LoVo (cell line): ENCODE measurements at places on chromosomes 2 and 18.
A peak's percentile ranks its signal among the peaks of the same experiment; 100 is the strongest.

DNA sequence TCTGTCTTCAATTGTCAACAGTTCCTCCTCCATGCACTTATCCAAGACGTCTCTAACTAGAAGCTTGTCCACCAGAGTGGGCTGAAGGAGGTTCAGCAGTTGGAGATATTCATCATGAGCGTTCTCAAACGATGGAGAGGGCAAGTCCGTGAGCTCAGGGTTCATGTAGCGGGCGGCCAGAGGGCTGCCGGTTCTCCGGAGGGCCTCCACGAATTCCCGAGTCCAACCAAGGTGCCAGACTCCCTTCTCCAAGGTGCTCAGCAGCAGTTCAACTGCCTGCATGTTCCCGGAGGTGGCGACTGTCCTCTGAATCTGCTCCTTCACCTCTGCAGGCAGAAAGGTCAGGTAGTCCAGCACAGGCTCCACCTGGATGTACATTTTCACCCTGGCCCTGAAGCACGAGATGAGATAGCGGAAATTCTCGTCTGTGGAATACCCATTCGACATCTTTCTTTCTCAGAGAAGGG, 590 bp downstream of the IFIH1 start:
- DNase-seq: peak; percentile 43

GRCh38 chr18:58695772-58696171, 24.5 kb downstream of the MALT1 start:
- DNase-seq: no peak

GRCh38 chr2:157327200-157327599, 1.6 kb upstream of the ERMN start:
- DNase-seq: no peak

DNA sequence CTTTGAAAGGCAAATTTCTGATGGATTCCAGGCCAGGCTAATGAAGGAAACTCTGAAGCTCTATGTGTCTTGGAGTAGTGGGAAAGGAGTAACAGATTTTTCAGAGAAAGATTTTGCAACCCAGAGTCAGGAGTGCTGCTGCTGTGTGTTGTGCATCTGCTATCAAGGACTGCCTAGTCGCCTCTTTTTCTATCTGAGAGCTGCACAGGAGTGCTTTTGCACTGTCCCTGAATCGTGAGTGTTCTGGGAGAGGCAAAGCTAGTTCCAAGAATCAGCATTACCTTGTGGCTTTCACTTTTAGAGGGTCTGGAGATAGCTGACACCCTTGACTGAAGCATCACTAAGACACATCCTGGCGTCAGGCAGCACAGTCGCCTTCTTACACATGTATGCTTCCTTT, 336.4 kb downstream of the PARD3B start:
- no peak for DNase-seq

DNA sequence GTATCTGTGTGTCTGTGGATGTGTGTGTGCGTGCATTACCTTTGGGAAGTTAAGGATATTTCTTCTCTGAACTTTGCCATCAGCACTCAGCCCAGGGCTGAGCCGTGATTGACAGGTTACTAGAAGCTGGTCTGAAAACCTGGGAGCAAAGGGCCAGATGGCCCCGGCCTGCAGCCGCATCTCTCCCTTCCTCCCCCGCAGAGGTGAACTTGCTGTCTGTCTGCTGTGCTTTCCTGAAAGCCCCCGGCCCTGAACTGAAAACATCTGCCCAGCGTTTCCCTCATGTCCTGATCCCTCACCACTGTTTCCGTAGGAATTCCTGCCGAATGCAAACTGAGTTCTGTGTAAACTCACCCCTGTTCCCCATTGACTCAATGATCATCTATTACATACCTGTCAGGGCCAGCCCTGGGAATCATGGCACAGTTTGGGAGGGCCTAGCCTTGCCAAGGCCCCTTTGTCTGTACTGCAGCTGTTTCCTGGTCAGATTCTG, 45.8 kb downstream of the MYCN start:
- no peak for DNase-seq

GRCh38 chr2:120880381-120880780, 144.7 kb downstream of the GLI2 start:
- no peak for DNase-seq

- no peak for DNase-seq
Measured at GRCh38 chr18:57581301-57581934, 5.1 kb downstream of the FECH start.

GRCh38 chr2:45822272-45822630, 170.8 kb downstream of the PRKCE start:
- DNase-seq: no peak

DNA sequence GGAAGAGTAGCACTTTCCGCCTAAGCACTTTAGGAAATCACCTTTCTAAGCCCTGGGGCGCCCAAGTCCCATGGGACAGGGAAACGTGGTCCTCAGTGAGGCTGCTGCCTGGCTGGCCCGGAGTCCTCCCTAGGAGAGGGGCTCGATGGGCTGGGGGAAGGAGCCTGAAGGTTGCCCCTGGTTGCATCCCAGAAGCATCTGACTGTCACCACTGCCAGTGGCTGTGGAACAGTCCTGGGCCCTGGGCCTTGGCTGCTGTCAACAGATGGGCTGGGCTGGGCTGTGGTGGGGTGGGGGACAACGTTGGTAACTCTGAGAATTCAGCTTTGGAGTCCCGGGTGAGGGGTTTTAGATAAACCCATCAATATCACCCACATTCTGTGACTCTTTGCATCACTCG, 22.5 kb downstream of the ASB1 start:
- DNase-seq: no peak

- no peak for DNase-seq
Measured at GRCh38 chr2:24971286-24971535, 544 bp downstream of the DNAJC27 start.

- DNase-seq: no peak
Measured at GRCh38 chr2:41610501-41611190, 437.2 kb upstream of the PKDCC start.

- DNase-seq: peak; percentile 7
Measured at GRCh38 chr2:215535741-215536140, 99.9 kb upstream of the FN1 start.

DNA sequence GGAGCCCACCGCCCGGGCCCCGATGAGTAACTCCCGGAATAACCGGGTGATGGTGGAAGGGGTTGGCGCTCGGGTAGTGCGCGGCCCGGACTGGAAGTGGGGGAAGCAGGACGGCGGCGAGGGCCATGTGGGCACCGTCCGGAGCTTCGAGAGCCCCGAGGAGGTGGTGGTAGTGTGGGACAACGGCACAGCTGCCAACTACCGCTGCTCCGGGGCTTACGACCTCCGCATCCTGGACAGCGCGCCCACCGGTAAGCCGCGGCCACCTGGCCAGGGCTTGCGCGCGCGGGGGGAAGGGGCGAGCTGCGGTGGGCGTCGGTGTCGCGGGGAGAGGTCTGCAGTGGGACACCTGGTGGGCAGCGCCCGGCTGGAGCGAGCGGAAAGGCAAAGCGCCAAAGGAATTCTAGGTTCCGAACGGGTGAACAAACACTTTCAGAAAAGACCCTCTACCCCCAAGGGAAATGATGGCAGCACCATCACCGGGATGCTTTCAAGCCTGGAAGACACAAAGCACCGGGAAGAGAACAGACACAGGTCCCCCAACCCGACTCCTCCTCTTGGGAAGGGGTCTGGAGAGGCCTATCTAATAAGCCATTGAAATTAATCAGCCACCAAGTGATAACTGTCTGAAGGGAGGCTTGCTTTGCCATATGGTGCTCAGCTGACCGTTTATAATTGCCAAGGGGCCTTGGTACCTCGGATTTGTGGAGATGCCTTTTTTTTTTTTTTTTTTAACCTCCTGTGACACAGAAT, 1.1 kb downstream of the MIB1 start:
- peak; percentile 3 for DNase-seq

GRCh38 chr2:143160732-143161707, 31.8 kb downstream of the ARHGAP15 start:
- DNase-seq: no peak

DNA sequence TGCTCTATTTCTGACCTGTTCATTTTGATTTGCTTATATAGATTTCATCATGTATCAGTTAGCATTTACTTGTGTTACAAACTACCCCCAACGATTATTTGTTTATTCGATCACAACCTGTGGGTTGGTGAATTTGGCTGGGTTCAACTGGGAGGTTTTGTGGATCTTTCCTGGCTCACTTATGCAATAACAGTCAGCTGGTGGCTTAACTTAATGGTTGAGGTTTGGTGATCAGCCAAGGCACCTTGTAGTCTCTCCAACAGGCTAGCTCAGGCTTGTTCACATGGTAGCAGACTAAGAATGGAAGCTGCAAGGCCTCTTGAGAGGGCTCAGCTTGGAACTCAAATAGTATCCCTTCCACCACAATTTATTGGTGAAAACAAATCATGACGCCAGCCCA, 5.4 kb upstream of the PUM2 start:
- peak; percentile 63 for DNase-seq

DNA sequence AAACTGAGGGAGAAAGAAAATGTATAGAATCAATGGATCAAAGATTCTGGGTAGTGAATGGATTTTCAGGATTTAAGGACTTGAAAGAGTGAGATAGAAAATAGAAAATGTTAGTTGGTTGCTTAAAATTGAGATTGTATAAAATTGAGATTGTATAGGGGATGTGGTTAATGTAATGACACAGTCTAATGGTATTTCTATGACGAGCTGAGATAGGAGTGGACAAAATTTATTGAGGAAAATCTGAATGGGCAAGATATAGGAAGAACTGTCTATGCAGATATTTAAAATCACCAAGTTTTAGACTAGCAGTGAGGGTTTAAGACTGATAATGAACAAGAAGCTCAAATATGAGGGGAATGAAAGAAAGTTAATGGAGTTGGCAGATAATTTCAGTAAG, 406.6 kb downstream of the NYAP2 start:
- no peak for DNase-seq

GRCh38 chr2:232598293-232598692, 35.1 kb upstream of the EFHD1 start:
- DNase-seq: no peak

- DNase-seq: peak; percentile 22
Measured at GRCh38 chr2:9941196-9941995, 10.1 kb upstream of the GRHL1 start.

DNA sequence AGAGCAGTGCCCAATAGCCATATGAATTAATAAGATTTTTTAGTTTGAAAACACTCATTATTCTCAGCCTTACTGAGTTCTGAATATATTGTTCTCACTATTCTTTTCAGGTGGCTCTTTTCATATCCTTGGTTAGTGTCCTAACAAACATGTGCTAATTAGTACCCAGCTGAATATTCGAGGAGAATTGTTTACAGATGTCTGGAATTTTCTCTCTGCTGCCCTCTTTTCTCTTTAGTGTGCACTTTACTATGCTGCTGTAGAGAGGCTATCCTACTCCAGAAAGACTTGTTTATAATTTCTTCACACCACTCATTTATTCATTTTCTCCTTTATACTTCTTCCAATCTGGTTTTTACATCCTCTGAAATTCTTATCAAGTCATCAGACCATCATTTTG, 405.3 kb downstream of the SPAG16 start:
- DNase-seq: no peak

GRCh38 chr18:55925772-55926171, 337.8 kb upstream of the TCF4 start:
- DNase-seq: no peak

- peak; percentile 47 for DNase-seq
Measured at GRCh38 chr2:230974096-230974913, 21.6 kb upstream of the SPATA3 start.

GRCh38 chr2:70690846-70691245, 77.2 kb downstream of the ADD2 start:
- no peak for DNase-seq

- DNase-seq: no peak
Measured at GRCh38 chr2:141517852-141518421, 612.9 kb downstream of the LRP1B start.

- no peak for DNase-seq
Measured at GRCh38 chr2:226398580-226398979, 401.0 kb downstream of the IRS1 start.

- DNase-seq: no peak
Measured at GRCh38 chr2:106344302-106344701, 123.9 kb downstream of the RGPD3 start.

GRCh38 chr2:37506407-37507050, 162.1 kb downstream of the QPCT start:
- no peak for DNase-seq

DNA sequence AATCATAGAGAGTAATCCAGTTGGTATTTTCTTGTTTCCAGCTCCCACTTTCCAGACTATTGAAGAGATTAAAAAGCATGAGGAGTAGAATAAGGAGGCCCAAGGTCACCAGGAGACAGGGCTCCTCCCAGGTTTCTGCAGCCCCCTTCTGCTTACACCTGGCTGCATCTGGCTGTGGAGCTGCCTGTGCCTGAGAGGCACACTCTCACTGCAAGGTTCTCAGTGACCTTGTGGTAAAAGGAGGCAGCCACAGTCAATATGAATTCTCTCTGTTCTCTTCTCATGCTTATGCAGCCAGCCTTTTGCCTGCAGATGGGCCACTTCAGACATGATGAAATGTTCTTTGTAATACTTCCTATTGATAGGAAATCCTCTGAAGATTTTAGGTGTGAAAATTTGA, 233.7 kb downstream of the MYO3B start:
- no peak for DNase-seq

GRCh38 chr2:101310834-101311695, 2.6 kb upstream of the RNF149 start:
- DNase-seq: peak; percentile 19

GRCh38 chr2:218438596-218438995, 19.7 kb downstream of the VIL1 start:
- no peak for DNase-seq

- DNase-seq: peak; percentile 35
Measured at GRCh38 chr2:235570256-235570655, 76.4 kb downstream of the AGAP1 start.

DNA sequence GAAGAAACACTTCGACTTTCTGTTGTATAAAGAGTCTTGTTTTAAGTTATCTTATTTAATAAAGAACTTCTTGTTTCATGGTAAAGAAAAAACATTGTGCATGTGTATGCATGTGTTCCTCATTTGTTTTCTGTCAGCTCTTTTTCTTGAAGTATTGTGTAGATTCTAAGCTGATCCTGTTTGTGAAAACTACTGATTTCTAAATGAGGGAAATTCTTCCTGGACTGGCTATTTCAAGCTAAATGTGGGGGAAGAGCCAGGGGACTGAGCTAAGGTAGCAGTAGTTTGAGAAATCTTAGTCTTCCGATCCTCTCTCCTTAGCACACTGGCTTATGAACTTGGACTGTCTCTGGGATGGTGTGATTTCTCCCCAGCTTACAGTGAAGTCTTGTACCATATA, 56.4 kb upstream of the RBMS1 start:
- no peak for DNase-seq

- no peak for DNase-seq
Measured at GRCh38 chr18:39453356-39453755, 1887.8 kb upstream of the CELF4 start.

GRCh38 chr2:204339212-204339715, 206.0 kb upstream of the PARD3B start:
- DNase-seq: no peak

- DNase-seq: peak; percentile 7
Measured at GRCh38 chr2:143451642-143452281, 322.5 kb downstream of the ARHGAP15 start.

DNA sequence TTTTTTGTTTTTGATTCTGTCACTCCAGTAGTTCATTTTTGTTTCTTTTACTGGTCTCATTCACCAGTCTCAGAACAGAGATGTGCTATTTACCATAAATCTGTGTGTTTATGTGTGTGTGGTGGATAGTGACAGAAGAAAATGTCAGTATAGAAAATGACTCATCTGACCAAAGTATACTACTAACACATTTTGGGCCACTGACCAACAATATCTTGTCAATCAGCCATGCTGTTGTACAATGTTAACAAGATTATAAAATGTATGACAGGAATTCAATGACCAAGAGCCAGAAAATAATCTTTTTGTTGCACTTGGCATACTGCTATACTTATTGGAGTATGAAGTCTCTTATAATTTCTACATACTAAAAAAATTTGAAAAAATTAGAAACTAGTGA, 1081.4 kb upstream of the NRXN1 start:
- no peak for DNase-seq
